MV-4-11 (cell line): ENCODE measurements at places on chromosomes 6 and 20.

GRCh38 chr20:572727-573126 is 29.1 kb upstream of the CSNK2A1 start:
- no peak for DNase-seq

DNA sequence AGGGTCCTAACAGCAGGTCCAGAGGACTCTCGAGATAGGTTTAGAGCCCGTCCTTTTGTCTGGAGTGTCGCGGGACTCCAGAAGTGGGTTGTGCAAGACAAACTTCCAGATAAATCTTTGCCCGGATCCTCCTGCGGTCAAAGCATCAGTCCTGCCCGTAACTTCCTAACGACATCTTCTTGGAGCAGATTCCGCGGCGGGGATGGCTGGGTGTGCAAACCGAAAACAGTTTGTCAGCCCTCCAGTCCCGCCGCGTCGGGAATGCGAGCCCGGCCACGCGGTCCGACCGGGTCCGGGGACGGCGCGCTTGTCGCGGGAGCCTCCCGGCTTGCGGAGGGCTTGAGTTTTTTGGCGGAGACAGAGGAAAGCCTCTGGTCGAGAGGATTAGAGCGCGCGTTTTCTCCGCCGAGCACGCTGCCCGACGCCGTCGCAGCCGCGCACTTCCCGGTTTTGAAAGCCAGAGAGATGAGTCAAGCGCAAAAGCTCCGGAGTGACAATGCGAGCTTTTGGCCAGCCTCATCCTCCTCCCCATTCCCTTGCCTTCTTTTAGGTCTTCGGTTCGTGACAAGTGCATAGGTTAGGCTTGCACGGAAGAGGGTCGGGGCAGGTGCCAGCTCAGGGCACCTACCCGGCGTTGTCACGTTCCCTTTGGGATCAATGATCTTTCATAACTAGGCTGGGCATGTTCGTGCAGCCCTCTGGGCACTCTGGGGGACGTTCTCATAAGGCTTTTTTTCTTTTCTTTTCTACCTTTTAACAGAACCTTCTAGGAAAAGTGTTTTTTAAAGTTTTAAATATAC is 91.3 kb upstream of the PRDM1 start:
- DNase-seq: peak; percentile 77

- DNase-seq: no peak
Measured at GRCh38 chr6:159259441-159260125, 90.4 kb downstream of the FNDC1 start.

DNA sequence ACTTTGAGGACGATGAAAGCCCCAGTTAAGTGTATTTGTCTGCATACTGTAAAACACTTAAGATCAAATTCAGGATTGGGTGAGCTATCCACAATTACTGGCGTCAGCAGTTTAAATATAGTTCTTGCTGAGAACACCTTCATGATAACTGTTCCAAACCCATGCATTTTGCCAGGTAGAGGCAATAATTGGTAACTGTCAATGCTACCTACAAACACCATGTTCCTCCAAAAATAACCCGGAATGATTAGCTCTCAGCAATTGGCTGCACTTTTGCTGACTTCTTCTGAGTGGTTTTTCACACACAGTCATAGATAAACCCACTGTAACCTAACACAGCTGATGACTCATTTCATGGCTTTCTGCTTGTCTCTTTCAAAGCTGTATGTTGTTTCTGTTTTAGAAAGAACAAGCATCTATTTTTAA is 1358.6 kb upstream of the GJE1 start:
- peak; percentile 82 for DNase-seq

DNA sequence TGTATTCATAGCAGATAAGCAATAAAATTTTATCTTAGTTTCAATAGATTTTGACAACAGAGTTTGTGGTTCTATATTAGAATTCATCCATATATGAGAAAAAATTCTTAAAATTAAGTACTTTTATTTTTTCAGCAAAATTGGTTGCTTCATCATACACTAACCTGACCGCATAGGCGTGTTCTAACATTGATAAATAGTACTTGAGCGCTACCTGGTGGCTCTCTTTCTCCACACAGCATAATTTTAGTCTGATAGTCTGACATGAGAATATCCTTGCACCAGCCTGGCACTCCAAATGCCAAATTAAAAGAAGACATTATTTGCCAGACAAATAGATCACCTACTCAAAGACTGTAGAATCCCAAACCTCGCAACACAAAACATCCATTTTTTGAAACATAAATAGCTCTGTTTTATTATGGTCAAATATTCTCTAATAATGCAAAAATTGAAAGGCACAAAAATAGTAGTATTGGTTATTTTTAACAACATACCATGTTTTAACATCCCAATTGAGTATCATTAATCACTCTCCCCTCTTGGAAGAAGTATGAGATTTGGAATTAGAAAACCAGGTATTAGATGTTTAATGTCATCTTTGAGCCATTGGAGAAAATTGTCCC is 33.0 kb upstream of the FILIP1 start:
- peak; percentile 64 for DNase-seq

GRCh38 chr6:105272786-105273185 is 93.0 kb upstream of the POPDC3 start:
- DNase-seq: no peak

DNA sequence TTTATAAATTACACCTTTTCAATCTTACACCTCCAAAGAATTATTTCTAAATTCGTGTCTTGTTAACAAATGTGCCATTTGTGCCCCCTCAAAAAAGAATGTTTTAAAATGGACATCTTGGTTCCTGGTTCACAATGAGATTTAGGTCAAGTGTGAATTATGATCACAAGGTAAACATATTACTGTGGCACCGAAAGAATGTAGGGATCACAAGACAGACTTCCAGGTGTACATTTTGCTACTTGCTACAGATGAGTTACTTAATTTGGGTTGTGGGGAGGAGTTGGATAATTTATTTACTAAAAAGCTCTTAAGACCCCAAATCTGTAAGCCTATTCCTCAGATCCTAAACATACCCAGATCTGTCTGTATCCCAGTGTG is 25.0 kb upstream of the ADTRP start:
- DNase-seq: no peak

GRCh38 chr20:53557130-53557529 is 36.5 kb downstream of the ZNF217 start:
- no peak for DNase-seq

DNA sequence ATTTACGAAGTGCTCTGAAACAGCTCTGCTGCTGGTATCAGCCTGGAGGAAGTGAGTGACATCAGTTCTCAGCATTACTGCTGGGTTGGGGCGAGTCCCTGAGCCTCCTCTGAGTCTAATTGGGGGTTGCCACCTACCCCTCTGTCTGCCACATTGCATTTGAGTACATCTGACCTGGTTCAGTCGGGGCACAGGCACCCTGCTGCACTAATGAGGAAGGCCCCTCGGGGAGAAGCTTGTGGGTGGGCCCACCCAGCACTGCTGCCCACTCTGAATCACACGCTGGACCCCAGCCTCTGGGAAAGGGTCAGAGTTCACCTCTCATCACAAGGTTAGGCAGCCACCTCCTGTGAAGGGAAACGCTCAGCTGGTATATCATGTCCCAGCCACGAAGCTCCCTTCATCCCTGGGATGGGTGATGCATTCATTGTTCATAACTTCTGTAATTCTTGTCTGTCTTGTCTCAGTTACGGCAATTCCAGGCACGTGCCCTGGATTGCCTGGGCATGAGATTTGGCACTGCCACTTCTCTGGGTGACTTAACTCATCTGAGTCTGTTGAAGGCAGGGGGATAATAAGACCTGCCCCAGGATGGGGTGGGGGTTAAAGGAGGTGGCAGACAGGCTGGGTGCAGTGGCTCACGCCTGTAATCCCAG is 13.3 kb downstream of the DNMT3B start:
- no peak for DNase-seq

- no peak for DNase-seq
Measured at GRCh38 chr6:24659561-24659960, 7.1 kb downstream of the TDP2 start.

DNA sequence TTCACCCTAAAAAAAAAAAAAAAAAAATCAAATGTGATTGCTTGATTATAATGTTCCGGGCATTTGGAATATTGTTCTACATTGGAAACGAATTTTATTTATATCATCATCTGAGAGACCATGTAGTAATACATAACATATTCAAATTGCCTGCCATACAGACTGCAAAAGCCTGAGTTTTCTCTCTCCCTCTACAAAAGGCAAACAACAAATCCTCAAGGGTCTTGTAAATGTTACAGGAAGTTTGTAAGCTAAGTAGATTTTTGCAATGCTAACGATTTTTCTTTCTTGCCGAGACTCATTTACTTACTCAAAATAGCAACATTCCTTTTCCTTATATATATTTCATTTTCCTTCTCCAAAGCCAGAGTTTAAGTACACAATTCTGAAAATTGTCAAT is 49.0 kb upstream of the HTR1E start:
- no peak for DNase-seq

DNA sequence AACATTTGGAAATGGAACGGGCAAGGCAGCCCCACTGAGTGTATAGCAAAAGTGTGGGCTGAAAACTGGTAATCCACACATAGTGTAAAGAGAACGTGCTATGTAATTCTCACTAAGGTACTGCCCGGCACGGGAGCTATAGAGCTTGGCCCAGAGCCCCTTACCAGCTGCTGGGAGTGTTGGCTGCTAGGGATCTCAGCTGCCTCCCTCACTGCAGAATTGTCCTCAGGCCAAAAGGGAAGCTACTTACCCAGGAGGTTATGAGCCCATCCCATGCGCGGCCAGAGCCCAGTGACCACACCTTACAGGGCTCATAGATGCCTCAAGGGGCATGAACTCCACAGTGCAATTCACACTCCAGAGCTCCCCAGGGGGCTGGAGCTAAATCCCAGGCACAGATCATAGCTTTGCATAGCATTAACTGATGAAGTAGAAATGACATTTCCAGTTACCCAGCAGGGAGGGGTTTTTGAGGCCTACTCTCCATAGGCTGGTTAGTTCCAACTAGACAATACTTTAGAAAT is 56.8 kb downstream of the LINC00237 start:
- no peak for DNase-seq

- peak; percentile 64 for DNase-seq
Measured at GRCh38 chr6:30169658-30170614, 6.6 kb downstream of the TRIM15 start.

DNA sequence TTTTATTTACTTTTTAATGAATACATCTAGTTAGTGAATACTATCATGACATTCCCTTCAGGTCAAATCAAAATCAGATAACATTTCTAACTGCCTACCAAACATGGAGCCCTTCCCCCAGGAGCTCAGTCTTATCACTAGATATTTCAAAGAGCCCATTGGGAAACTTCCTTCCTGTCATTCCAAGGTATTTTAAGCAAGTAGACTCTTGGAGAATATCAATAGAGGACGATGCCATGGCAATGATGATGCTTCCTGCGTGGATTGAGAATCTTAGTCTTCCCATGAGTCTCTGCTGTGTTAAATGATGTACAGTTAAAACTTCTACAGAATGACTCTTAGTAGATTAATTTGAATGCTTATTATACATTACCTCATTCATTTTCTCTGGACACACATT is 384.9 kb downstream of the CENPW start:
- no peak for DNase-seq

DNA sequence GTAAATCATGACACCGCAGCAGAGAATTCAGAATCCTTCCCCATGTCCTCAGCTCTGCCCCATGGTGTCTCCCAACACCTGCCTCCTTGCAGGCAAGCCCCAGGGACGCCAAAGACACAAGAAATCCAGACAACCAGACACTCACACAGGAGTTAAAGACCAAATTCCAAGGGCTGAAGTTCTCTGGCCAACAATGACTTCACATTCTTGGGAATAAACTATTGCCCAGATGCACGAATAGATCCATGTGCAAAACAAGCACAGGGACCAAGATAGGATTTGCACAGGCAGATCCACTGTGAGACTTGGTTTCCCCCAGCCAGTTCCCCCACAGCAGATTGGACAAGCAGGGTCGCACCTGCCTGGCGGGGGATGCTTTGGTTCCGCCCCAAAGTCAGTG is 246.7 kb downstream of the SOD2 start:
- DNase-seq: no peak

GRCh38 chr20:36950414-36951197 is 902 bp downstream of the SAMHD1 start:
- DNase-seq: peak; percentile 75

- DNase-seq: no peak
Measured at GRCh38 chr6:150048099-150048498, 20.8 kb downstream of the ULBP3 start.

- DNase-seq: no peak
Measured at GRCh38 chr6:153086225-153086990, 44.7 kb downstream of the RGS17 start.

GRCh38 chr20:62550087-62550632 is 74.4 kb upstream of the GATA5 start:
- DNase-seq: no peak

DNA sequence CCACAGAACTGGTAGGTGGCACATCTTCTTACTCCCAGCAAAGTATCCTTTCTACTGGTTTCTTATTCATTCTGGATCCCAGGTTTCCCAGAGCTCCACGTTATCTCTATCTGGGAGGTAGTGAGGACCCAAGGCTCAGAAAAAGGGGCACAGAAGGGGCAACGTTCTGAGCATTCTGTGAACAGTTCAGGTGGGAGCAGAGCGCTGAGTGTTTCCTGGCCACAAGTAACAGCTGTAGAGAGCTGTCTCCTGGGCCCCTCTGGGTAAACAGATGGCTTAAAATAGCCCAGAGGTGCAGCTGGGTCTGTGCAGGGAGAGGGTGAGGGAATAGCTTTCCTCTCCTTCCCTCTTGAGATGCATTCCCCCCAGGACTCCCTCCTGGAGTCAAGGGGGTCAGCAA is 2.1 kb downstream of the APOBEC2 start:
- no peak for DNase-seq

GRCh38 chr6:170176898-170177771 is 113.7 kb downstream of the DLL1 start:
- DNase-seq: no peak

DNA sequence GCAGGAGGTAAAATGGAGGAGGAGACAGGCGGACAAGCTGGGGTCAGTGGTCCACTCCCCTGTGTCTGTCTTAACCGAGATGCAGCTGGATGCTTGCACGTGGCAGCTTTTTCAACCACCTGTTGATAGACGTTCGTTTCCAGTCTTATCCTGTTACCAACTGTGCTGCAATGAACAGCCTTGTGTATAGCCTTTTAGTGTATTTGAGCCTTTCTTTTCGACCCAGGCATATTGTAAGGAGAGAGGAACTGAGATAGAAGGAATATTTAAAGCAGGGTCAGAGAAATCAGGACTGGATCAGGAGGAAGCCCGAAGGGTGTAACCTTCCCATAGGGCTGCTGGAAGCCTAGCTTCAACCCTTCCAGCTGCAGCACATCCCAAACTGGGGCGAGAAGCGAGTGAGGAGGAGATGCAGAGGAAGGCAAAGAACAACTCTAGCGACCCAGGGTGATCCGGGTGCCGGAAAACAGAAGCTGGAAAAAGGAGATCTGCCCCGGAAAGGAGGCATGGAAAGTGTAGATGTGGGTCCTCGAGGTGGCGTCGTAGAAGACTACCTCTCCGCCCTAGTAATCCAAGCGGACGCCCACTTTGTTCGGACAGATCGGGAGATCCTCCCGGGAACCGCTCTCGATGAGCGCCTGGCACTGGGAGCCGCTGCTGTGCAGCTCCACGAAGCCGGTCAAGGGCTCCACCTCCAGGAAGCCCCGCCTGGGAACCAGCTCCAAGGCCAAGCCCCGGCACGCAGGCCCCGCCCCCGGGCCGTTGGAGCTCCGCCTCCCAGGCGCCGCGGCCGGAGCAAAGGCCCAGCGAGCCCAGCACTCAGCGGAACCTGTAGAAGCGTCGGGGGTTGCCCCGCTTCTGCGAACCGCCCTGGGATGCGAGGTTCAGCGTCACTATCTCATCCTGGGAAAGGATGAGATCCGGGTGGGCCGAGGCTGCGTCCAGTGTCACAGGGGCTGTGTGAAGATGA is 11.2 kb downstream of the TRIM31 start:
- DNase-seq: peak; percentile 77
